Muscle of back (tissue), 13 donors: ENCODE measurements at places on chromosomes 6 and 20.

GRCh38 chr6:113172531-113172966 lies 684.6 kb upstream of the MARCKS start:
- no peak for DNase-seq

DNA sequence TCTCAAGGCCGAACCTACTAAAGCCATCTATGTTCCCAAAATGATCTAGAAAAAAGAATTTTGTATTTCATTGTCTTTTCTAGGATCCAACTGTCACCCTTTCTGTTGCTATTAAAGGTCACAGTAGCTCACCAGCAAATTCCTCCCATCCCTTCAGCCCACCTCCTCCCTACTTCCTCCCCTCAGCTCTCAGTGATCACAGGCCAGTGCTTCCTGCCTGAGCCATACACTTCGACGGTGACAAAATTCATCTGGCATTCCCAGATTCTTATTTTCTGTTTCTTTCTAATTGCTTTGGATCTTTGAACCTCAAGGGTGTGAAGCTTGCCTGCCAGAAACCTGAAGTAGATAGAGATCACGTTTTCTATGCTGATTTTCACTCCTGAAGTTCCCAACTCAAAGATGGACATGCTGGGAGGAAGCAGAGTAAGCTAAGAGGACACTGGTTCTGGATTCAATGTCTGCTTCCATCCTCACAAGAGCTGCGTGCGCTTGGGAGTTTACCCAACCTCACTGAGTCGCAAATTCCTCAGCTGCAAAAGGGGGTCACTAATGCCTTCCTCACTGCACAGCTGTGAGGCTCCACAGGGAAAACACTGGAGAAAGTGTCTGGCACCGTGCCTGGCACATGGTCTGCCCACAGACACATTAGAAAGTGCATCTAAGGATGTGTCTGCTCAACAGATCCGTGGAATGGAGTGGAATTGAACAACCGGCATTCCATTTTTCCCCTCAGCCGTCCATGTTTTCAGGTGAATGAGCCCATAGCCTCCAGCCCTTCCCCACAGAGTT lies 34.5 kb downstream of the MDGA1 start:
- no peak for DNase-seq

GRCh38 chr6:43181621-43181941 lies 415 bp upstream of the CUL9 start:
- no peak for DNase-seq

DNA sequence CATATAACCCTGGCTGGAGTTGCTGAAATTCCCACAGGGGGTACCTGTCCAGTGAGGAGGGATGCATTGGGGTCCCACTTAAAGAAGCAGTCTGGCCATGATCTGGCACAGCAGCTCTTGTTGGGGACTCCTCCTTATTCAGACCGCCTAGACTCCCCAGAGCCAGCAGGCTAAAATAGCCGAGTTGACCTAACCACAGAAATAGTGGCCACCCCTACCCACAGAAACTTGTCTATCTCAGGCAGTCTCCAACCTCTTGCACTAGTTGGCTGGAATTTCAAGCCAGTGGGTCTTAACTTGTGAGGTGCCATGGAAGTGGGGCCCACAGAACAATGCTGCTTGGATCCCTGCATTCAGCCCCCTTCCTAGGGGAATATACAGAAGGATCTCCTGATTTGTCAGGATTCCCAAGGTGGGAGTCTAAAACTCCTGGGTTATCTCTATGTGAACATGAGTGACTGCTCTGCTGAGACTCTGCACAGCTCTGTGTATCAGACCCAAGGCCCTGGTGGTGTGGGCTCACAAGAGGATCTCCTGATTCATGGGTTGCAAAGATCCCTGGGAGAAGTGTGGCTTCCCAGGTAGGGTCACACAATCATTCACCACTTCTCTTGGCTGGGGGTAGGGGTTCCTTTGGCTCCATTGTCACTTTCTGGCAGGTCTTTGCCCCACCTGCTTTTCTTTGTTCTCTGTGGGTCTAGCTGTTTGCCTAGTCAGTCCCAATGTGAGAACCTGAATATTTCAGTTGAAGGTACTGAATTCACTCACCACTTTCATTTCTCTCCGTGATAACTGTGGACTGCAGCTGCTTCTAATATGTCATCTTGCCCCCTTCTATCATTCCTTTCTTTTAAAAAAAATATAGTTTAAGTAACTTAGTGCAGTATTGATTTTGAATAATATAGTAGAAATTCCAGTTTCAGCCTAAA lies 65.5 kb upstream of the CLVS2 start:
- no peak for DNase-seq
